RWPE2 (cell line): ENCODE measurements at places on chromosomes 12 and 14.

DNA sequence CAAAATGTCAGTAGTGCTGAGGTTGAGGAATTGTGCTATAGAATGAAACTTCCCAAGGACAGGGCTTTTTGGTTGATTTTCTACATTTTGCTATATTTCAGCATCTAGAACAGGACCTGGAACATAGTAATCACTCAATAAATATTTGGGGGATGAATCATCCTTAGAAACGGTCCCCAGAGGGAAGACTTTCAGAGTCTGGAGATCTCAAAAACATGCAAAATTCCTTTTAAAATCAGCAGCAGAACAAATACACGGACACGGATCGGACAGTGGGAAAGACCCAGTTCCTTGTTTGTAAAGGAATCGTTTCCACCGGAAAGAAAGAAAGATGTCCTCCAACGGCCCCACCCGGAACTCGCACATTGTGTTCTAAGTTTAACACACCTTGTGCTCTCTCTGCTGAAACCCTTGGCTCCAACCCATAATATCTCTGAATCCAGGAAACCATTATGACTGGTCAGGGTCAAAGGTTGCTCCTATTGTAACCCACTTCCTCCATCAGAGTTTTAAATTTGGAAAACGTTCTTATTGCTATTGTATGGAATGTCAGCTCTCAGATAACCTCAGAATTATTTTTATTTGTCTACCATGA, 617.2 kb downstream of the MED13L start:
- no peak for DNase-seq

DNA sequence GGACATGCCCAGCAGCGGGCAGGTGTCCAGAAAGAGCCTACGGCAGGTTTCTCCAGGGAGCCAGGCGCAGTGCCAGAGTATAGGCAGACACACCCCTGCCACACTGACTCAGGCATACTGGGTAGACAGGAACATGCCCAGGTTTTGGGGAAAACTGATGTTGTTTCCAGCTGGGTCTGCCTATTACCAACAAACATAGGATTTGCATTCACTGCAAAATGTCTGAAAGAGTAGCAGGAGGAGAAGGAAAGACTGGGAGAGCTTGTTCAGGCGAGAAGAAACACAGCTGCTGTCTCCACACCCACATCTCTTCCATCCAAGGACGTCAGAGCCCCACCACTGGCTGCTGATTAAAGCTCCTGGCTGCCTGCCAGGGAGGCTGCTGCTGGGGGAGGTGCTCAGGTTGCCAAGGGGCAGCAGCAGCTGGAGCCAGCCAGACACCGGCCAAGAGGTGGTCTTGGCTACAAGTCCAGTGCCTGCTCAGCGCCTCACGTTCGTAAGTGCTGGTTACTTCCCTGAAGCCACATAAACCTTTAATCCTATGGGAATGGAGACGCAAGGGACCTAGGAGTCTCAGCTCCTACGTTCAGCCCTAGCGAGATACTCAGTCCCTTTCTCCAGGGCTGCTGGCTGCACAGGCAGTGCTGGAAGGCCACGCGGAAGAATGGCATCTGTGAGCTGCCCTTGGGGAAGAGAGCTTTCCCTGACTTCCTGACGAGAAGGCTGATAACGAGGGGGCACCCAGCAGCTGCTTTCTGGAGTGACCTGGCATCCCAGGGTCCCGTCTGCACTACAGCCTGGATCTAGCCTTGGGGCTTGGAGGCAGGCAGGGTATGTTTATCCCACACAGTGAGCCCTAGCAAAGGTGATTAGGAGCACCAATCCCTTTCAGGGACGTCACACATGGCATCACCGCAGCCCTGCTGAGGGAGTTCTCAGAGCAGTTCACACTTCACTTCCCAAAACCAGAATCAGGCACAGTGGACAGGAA, 58.1 kb downstream of the PLEKHG3 start:
- peak; percentile 97 for DNase-seq

DNA sequence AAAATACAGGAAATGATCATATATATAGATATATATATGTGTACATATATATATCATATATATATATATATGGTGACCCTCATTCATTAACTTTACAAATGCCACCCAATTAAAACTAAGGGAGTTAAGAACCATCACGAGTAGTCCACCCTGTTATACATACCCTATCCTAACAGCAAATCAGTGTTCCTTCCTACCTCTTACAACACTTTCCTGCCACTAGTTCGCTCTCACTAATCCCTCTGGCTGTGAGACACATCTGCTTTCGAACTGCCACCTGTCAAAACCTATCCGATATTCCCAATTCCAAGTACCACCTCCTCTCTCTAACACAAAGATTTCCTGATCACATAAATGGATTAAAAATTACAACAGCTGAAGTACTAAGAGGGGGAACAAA, 100.5 kb downstream of the EEA1 start:
- DNase-seq, result no peak

DNA sequence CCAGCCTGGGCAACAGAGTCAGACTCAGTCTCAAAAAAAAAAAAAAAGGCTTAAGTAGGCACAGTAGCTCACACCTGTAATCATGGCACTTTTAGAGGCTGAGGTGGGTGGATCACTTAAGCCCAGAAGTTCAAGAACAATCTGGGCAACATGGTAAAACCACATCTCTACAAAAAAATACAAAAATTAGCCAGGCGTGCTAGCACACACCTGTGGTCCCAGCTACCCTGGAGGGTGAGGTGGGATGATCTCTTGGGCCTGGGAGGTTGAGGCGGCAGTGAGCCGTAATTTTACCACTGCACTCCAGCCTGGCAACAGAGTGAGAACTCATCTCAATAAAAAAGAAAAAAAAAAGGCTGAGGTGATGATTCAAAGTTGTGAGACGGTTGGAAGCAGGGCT, 9.1 kb upstream of the RESF1 start:
- DNase-seq, result no peak

GRCh38 chr12:108511633-108512540, 3.2 kb upstream of the FICD start:
- DNase-seq, result no peak

GRCh38 chr12:12720672-12721161, 3.5 kb downstream of the CDKN1B start:
- no peak for DNase-seq

GRCh38 chr12:81866081-81866480, 106.9 kb upstream of the PPFIA2 start:
- DNase-seq, result no peak

DNA sequence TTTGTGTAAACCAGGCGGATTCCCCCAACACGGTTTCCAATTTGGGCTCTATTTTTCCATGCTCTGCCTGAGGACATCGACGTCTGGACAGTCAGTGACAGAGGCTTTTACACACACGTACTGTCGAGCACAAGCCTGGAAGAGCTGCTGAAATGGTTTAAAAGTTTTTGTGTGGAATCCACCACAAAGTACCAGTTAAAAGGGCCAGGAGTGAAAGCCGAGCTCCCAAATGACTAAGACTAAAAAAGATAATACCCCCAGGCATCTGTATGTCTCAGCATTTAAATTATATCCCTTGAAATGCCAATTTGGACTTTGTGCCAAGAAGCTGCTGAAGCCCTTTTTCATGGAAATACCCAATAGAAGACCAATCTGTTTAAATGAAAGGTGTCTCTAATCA, 173.2 kb downstream of the EGLN3 start:
- DNase-seq, result no peak

DNA sequence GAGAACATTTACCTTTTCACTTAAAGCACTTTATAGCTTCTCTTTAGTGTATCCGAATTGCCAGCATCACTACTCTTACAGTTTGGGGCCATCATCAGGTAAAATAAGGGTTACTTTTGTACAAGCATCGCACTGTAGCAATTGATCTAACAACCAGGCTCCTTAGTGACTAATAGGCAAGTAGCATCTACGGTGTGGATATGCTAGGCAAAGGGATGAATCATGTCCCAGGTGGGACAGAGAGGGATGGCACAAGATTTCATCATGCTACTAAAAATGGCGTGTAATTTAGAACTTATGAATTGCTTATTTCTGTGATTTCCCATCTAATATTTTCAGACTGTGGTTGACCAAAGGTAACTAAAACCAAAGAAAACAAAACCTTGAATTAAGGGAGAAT, 582.3 kb downstream of the KCNH5 start:
- DNase-seq, result no peak

DNA sequence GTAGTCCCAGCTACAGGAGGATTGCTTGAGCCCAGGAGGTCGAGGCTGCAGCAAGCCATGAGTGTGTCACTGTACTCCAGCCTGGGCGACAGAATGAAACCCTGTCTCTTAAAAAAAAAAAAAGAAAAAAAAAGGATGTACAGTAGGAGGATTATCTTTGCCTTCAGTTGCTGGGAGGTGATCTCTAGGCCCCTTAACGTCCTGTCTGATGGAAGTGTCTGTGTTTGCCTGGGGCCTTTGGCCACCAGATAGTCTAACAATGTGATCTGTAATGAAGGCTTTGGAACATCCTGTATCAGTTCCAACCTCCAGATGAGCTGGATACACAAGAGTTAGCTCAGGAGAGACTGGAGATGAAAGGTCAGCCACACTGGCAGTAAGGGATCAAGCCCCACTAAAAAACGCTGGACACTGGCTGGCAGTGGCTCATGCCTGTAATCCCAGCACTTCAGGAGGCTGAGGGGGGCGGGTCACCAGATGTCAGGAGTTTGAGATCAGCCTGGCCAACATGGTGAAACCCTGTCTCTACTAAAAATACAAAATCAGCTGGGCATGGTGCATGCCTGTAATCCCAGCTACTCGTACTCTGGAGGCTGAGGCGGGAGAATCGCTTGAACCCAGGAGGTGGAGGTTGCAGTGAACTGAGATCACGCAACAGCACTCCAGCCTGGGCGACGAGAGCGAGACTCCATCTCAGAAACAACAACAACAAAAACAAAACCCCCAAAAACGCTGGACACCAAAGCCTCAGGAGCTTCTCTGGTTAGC, 19.0 kb upstream of the HNF1A start:
- DNase-seq, result no peak

DNA sequence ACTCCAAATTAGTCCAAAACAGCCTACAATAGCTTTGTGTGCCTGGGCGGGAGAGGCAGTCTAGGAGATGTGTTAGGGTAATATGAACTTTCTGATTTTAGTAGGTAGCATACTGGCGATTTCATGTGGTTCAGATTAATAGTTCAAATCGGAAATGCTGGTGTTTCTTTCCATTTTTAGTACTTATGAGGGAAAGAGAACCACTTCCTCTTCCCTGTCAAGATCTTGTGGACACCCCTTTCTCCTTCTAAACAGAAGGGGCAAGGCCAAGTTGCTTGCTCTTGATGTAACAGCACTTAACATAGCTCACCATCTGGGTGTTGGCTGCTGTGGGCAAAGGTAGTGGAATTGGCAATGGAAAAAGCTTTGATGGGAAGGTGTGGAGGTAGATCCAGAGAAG, 32.2 kb upstream of the IGF1 start:
- no peak for DNase-seq

- DNase-seq, result no peak
Observed at GRCh38 chr12:62258941-62259630, 1.1 kb upstream of the USP15 start.

- DNase-seq, result no peak
Observed at GRCh38 chr12:114817571-114818425, 133.8 kb upstream of the TBX3 start.

- no peak for DNase-seq
Observed at GRCh38 chr12:11824069-11824468, 174.6 kb downstream of the ETV6 start.

DNA sequence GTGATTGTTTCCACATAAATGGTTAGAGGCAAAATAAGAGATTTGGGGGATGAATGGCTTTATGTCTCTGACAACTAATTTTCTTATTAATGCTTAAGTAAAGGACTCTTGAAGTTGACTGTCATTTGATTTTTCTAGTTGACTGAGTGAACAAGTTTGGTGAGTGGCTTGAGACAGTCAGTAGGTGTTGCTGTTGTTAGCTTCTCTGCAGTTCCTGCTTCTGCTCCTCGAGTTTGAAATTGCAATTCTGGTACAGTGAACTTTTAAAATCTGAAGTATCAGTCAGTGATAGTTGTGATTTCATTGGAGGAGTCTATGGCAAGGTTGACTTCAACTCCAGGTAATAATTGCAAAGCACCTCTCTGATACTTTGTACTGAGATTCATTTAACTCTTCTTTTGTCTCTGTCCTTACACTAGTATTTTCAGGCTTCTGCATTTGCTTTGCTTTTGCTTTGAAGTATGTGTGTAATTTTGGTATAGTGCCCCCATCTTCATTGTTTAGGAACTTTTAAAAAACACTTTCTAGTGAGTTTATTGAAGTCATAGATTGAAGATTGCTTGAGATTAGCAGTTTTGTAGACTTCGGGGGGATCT, 415.5 kb downstream of the PCNX1 start:
- DNase-seq, result no peak

DNA sequence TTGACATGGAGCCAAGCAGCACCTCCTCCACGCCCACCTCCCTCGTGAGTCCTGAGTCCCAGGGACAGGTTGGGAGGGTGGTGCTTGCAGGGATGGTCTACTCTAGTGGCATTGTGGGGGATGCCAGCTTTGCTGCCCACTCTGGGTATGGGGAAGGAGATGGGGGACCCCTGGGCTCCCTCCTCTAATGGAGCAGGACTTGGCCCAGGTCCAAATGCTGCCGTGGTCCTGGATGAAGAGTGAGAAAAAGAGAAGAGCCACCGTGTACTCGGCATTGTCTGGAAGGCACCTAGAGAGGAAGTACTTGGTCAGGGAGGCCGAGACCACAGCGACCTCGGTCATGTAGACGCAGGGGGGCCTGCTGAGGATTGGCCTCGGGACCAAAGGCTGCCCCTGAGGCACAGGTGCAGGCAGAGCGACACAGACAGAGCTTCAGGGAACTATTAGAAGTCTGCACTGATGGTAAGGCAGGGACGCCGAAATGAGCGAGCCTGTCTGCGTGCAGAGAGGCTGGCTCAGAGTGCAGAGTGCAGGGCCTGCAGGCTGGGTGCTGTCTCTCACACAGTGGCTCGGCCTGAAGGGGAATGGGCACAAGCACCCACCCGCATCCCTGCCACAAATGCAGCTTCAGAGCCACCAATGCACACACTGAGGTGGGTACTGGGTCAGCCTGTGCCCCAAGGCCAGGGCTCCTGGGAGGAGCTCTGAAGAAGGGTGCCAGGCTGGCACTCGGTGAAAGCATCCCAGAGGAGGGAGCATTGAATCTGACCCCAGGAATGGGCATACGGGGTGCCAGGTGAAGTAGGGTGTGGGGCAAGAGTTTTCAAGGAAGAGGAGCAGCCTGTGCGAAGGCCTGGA, 17.4 kb downstream of the NGB start:
- no peak for DNase-seq

- no peak for DNase-seq
Observed at GRCh38 chr14:77485256-77485655, 13.4 kb downstream of the ISM2 start.

DNA sequence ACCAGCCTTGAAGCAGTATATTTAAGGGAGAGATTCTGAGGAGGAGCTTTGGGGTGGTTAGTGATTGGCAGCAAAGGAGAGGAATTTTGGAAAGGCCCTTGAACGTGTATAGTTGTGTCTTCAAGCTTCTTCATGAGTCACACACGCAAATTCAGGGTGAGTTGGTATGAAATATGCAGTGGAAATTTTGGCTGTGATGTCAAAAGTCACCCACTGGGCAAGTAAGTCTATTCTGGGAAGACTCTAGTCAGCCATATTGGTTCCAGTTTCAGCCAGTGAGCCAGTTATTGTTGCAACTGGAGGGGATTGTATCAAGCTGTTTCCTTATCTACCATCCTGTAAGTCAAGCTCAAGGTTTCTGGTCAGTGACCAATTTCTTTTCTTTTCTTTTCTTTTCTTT, 32.0 kb upstream of the VASH1 start:
- no peak for DNase-seq
